NCI-H1436 (cell line): ENCODE measurements at places on chromosomes 13 and 19.

- DNase-seq, result no peak
These were observed 2.8 kb downstream of the ARID3A start for GRCh38 chr19:928471-929202.

DNA sequence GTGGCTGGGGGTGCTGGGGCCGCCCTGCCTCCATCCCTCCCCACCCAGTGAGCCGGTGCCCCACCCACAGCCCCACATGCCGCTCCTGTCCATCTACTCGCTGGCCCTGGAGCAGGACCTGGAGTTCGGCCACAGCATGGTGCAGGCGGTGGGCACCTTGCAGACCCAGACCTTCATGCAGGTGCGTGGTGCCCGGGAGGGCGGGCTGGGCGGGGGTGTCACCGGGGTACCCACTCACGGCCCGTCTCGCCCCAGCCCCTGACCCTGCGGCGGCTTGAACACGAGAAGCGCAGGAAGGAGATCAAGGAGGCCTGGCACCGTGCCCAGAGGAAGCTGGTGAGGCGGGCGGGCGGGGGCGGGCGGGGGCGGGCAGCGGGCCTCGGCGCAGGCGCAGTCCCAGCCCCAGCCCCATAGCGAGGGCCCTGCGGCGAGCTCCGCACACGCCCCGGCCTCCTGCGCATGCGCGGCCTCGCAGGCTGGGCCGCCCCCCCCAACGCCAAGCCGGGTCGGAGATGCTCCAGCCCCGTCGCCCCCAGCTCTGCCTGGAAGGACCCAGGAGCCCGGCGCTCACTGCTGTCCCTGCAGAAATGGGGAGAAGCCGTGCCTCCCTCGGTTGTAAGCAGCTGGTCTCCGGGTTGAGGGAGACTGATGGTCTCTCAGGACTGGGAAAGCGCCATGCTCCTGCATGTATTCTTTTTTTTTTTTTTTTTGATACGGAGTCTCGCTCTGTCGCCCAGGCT, 7.7 kb downstream of the ARHGAP45 start:
- DNase-seq, result peak; percentile 93

GRCh38 chr13:32142956-32143375, 111.4 kb downstream of the FRY start:
- DNase-seq, result no peak

GRCh38 chr13:46202966-46203365, 8.8 kb upstream of the LRRC63 start:
- DNase-seq, result no peak

GRCh38 chr19:11480715-11481533, at the start of gene ELAVL3:
ELAVL3 (minus strand) TSS chr19:11481046; CDS start chr19:11480608, 438 bp downstream.
- DNase-seq, result peak; percentile 78

DNA sequence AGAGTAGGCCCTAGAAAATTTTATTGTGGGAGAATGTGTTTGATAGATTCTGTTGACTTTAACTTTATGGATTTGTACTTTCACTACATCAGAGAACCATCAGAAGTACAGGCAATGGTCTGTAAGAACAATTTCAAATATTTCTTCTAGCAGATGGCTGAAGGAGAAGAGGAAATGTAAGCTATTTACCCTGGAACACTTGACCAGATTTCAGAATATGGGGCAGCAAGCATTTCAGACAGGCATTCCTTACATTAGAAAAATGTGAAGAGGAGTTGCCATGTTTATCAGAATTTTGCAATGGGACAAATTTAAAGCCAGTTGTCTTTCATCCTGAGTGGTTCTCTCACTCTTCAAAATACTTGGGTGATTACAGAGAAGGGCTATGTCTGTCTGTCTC, 7.5 kb downstream of the FRY start:
- no peak for DNase-seq

GRCh38 chr13:112881656-112882554, 87.1 kb upstream of the MCF2L start:
- DNase-seq, result no peak

GRCh38 chr19:8233370-8233769, 24.2 kb downstream of the CERS4 start:
- DNase-seq, result no peak

DNA sequence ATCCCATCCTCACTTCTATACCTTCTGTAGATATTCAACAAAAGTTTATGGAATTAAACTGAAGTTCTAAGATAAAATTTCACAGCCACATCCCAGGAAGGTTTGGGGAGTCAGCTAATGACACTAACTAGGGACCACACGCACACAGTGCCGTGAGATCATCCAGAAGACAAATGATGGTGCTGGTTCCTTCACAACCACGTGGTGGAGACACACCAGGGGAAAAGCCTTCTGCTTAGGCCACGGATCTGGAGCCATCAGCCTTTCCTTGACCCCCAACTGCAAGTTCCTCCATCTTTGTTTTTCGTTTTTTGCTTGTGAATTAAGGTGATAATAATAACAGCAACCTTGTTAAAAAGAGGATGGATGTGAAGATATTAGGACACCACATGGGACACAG, 241.6 kb upstream of the MAB21L1 start:
- DNase-seq, result no peak

GRCh38 chr13:30443957-30444404, 21.7 kb downstream of the UBE2L5 start:
- no peak for DNase-seq

DNA sequence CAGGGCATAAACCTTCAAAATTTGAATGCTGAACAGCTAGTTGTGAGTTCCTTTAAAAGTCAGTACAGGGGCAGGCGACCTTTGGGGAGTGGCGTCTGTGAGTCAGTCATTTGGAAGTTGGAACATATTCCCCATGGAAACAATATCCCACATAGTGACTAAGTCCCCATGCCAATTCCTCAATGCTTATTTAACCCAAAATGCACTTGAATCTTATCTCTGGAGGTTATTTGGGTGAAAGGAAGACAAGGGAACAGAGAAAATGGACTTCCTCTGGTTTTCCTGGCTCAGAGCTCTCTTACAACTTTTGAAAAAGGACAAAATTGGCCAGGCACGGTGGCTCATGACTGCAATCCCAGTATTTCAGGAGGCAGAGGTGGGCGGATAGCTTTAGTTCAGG, 479.2 kb upstream of the NBEA start:
- DNase-seq, result no peak

DNA sequence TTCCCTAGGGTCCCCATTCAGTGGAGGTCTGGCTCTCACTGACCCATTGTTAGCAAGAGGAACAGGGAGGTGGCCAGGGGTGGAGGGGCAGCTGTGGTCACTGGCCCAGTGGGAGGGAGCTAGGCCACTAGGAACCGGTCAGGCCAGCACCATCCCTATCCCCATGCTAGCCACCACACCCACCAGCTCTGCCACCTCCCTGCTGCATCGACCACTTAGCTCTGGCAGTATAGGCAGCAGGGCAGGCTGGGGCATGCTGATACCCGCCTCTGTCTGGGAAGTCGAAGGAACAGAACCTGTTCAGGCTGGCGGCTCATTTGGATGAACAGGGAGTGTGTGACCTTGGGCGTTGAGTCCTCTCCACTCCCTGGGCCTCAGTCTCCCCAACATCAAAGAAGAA, 4.7 kb downstream of the PPP1R13L start:
- DNase-seq, result no peak

GRCh38 chr19:55426042-55426441, 17.1 kb downstream of the SHISA7 start:
- no peak for DNase-seq

DNA sequence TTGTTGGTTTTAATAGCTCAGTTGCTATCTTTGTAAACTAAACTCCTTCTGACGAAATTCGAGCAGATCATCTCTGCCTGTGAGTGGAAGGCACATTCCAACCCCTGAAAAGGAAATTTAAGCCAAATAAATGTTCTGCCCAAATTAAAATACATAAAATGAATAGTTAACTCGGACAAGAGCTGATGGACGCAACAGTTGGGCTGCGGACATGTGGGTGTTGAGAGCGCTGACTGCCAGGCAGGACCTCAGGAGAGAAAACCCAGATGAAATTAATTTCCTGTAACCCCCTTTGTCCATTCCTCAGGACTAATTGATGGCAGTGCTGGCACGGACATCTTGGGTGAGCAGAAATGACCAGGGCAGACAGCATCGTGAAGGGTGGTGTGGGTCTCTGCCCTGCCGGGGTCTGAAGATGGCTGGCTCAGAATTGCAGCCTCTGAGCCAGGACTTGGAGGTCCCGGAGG, 86.5 kb downstream of the TSHZ3 start:
- no peak for DNase-seq

DNA sequence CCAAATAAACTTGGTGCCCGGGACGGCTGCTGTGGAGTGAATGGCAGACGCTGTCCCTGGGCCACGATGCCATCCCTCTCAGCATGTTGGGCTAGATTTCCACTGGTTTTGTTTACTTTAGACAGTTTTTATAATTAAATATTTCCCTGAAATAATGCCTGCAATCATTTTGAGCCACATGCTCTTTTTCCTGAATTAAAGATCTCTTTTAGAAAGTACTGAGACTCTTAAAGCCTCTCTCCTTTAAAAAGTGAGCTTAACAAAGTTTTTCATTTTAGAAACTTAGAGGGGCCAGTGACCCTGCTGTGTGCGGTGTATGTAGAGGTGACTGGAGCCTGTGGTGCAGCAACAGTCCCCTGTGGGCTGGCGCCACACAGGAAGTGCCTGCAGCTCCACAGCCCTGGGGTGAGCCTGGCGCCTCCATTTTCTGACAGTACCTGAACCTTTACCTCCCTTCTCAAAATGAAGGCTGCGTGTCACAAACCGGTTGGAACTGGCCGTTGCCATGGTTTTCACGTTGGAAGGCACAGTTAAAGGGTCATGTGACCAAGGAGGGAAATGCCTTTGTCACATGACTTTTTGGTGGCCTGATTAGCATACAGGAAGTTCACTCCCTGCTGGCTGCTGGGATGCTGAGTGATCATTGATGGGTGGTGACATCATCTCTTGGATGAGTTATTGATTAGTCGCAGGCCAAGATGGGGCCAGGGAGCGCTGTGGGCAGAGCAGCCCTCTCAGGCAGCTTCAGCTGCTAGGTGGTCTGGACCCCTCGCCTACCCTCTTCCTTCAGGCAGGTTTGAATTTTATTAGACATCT, 26.3 kb downstream of the TSSK6 start:
- peak; percentile 66 for DNase-seq

GRCh38 chr13:99383946-99384345, 76.7 kb upstream of the GPR183 start:
- DNase-seq, result no peak

DNA sequence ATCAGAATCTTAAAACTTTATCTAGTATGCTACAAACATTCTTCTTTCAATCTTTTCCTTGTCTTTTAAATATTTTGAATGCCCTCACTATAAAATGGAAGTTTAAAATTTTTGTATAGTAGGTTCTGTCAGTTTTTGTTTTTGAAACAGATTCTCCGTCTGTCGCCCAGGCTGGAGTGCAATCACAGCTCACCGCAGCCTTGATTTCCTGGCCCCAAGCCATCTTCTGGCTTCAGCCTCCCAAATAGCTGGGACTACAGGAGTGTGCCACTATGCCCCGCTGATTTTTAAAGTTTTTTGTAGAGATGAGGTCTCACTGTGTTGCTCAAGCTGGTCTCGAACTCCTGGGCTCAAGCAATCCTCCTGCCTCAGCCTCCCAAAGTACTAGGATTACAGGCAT, 20.7 kb downstream of the PHF11 start:
- no peak for DNase-seq

- DNase-seq, result peak; percentile 77
These were observed at the start of gene UHRF1 for GRCh38 chr19:4909156-4909896. UHRF1 (plus strand) TSS chr19:4909501; CDS start chr19:4910886, 1,385 bp downstream.

GRCh38 chr19:19606021-19606420, 12.5 kb downstream of the PBX4 start:
- DNase-seq, result peak; percentile 21

- no peak for DNase-seq
These were observed 10.4 kb downstream of the EPS8L1 start for GRCh38 chr19:55085923-55086715.

GRCh38 chr19:53867225-53868090, at the start of gene MYADM:
MYADM (plus strand) TSS chr19:53867883; CDS start chr19:53873530, 5,647 bp downstream.
- DNase-seq, result no peak

GRCh38 chr19:608155-609003, 18.7 kb downstream of the HCN2 start:
- DNase-seq, result no peak

GRCh38 chr19:574658-575526, 2.5 kb downstream of the BSG start:
- DNase-seq, result no peak

DNA sequence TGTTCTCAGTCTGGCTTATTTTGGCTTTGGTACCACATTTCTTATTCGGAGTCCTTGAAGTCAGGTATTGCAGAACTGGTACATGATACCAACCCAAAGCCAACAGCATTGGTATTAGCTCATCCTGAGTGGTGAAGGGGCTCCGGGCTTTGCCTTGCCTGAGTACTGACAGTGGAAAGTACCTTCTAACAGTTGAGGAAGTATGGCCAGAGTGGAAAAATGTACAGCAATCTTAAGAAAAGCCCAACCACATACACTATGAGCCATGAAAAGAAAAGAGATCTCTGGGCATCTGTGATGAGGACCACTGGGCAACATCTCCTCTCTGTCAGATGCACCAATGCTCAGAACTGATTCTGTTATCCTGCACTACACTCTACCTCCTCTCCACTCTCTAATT, 8.3 kb downstream of the LCP1 start:
- no peak for DNase-seq

- no peak for DNase-seq
These were observed 11.7 kb downstream of the PRR36 start for GRCh38 chr19:7862413-7862951.

DNA sequence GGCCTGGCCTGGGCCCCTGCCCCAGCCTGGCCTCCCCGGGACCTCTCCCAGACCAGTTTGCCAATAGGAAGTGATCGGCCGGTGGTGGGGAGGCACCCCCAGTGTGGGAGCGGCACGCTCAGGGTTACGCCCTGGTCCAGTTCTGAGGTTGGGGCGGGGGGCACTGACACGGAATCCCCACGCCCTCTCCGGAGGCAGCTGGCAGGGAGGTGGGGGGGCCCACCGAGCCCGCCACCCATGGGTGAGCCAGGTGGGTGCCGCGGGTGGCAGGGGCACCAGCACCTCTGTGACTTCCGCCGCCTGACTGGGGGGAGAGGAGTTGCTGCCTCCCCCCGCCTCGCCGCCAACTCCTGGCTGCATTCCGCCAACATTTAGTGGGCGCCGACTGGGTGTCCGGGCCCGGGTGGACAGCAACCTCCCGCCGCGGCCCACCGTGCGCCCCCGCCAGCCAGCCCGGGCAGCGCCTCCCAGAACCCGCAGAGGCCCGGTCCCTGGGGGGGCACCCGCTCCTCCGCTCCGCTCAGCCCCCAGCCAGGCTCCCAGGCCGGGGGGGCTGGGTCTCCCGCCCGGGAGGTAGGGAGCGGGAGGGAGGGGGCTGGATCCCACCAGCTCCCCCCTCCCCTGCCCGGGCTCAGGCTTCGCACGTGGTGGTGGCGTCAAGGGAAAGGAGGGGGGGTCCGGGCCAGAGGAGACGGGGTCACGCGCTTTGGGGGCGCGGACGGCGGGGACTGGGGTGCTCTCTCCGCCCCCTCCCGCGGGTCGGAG, 2.0 kb downstream of the ZBTB7A start:
- DNase-seq, result no peak

DNA sequence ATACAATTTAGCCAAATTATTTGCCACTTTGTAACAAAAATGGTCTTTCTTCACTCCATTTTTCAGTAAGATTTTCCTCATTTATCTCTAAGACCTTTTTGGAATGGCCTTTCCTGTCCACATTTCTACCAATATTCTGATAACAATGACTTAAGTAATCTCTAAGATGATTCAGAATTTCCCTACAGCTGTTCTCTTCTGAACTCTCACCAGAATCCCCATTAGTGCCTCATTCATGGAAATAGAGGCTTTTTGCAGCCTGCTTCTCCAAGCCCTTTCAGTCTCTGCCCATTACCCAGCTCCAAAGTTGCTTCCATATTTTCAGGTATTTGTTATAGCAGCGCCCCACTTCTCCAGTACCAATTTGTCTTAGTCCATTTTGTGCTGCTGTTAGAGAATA, 867.0 kb downstream of the GPC5 start:
- no peak for DNase-seq
